ENCODE measurements at places on chromosomes 5 and 9. TPM values are rescaled to one million over a fixed set of nuclear protein-coding genes. Genes with fewer than 3 reads are reported as not detected.

AOPEP gene
- total RNA-seq, result 11.7 TPM

SLCO6A1 gene
- total RNA-seq, result not detected

- DNase-seq, result no peak
These were observed 49.6 kb downstream of the ANKRD55 start for GRCh38 chr5:56183506-56183905.

- DNase-seq, result no peak
These were observed 72.3 kb downstream of the SLCO4C1 start for GRCh38 chr5:102223542-102224477.

DNA sequence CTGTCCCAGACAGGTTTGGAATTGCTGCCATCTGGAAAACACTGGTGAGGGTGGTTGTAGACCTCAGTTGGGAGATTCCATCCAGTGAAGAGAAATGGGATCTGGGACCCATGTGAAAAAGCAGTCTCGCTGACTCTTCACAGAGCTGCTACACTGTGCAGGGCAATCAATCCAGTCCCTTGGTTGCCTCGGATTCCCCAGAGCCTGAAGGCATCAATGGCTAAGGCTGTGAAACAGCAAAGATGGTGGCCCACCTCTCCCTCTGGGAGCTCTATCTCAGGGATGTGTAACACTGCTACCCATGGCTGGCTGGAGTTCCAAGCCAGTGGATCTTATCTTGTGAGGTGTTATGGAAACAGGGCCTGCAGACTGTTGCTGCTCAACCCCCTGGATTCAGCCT, 256.1 kb downstream of the TMEM38B start:
- DNase-seq, result no peak

- DNase-seq, result no peak
These were observed 61.7 kb downstream of the KLF9 start for GRCh38 chr9:70352802-70353201.

Data from natural killer cell treated with Interleukin-12 subunit alpha and Interleukin-12 subunit beta and Interleukin-15 and Interleukin-18, amount 100 ng/mL, for 72 hours (primary cell).